ENCODE measurements at places on chromosomes 7 and 10.

DNA sequence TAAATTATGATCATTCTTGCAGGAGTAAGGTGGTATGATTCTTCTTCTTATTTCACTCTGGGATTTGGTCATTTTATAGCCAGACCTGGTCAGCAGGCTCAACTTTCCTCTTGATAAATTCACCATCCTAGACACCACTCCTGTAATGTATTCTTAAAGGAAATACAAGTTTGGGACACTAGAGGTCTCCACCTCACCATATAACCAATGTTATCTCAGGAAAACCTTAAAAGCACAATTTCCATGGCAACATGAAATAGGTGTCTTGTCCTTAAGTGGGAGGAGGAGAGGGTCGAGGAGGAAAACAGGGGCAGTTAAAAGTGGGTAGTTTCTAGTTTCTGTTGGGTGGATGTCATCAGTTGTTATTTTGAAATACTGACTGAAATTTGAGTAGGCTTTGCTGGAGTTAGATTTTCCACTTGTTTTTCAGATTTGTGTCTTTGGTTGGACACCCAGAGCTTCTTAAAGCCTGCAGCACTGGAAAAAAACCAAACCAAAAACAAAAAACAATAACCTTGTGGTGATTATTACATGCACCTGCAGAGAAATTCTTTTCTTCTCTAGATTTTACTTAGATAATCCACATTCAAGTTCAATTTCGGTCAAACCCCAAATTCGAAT, 163.1 kb downstream of the PRKCQ start:
- DNase-seq, result no peak

DNA sequence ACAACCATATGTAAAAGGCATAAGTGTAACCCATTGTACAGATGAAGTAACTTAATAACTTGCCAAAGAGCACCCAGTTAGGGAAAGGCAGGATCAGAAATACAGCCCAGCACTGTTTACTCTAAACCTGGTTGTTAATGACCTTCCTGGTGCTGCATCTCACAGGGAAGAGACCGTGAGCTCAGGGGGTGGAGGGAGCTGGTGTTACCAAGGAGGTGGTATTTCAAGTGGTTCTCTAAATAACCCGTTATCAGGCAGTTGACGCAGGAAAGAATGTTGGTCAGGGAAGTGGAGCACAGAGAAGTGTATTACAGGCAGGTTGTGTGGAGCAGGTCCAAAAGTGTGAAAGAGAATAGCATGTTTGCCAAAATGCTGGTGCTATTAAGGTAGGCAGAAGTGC, 4.4 kb upstream of the ST7 start:
- no peak for DNase-seq

DNA sequence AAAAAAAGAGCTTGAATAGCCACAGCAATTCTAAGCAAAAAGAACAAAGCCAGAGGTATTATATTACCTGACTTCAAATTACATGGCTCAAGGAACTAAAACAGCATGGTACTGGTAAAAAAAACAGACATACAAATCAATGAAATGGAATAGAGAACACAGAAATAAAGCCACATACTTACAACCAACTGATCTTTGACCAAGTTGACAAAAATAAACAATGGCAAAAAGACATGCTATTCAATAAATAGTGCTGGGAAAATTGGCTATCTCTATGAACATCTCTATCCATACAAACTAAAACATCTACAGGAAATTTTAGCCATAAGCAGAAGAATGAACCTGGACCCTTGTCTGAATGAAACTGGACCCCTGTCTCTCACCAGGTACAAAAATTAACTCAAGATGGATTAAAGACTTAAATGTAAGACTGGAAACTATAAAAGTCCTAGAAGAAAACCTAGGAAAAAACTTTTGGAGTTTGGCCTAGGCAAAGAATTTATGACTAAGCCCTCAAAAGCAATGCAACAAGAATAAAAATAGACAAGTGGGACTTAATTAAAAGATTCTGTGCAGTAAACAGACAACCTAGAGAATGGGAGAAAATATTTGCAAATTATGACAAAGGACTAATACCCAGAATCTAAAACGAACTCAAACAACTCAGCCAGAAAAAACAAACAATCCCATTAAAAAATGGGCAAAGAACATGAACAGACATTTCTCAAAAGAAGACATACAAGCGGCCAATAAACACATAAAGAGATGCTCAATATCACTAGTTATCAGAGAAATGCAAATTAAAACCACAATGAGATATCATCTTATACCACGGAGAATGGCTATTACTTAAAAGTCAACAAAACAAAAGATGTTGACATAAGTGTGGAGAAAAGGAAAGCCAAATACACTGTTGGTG, 72.8 kb upstream of the DDC start:
- no peak for DNase-seq

DNA sequence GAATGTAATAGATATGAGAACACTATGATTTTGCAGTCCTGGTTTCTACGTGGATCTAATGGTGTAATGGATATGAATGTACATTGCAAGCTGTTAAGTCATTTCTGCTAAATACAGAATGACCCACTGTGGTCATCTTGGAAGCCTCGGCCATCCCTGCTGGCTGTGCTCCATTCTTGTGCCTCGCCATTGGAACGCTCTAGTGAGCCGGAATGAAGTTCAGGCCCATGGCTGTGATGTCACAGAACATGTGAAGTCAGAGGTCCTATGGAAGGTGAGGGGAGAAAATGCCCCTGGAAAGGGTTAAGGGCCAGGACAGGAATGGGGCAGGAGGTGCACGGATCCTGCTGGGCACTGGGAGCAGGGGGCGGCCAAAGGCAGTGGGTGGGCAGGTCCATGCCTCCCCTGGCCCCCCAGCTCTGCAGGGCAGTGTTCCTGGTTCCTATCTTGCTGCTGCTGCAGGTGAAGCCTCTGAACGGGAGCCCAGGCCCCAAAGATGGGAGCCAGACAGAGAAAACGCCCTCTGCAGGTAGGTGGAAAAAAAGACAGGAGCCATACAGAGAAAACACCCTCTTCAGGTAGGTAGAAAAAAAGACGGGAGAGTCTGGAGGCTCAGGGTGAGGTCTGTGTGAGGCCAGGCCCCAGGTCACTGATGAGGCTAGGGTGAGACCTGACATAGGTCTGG, at the start of gene LLCFC1:
Gene LLCFC1, plus strand, starts transcription at position 259 of the 685 bp plus-strand sequence. Its CDS starts 138 bp downstream, at position 397.
- DNase-seq, result no peak

DNA sequence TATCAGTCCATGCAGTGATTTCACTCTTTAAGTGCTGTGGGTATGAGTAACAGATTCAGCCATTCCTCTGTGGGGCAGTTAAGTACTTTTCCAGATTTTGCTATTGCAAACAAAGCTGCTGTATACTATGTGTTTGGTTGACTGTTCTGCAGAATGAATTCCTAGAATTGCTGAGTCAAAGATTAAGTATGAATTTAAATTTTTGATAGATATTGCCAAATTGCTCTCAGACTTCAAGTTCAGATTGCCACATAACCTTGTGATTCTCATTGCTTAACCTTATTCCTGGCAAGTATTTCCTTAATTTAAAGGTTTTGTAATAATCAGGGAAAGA, 21.6 kb upstream of the SAR1A start:
- no peak for DNase-seq

DNA sequence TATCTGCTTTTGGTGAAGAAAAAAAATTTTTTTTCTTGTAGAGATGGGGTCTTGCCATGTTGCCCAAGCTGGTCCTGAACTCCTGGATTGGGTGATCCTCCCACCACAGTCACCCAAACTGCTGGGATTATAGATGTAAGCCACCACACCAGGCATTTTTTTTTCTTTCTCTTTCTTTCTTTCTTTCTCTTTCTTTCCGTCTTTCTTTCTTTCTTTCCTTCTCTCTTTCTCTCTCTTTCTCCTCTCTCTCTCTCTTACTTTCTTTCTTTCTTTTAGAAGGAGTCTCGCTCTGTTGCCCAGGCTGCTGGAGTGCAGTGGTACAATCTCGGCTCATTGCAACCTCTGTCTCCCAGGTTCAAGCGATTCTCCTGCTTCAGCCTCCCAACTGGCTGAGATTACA, 3.5 kb upstream of the UBE2D4 start:
- no peak for DNase-seq

- DNase-seq, result no peak
Measured at GRCh38 chr7:51299391-51300133, 17.0 kb downstream of the COBL start.

DNA sequence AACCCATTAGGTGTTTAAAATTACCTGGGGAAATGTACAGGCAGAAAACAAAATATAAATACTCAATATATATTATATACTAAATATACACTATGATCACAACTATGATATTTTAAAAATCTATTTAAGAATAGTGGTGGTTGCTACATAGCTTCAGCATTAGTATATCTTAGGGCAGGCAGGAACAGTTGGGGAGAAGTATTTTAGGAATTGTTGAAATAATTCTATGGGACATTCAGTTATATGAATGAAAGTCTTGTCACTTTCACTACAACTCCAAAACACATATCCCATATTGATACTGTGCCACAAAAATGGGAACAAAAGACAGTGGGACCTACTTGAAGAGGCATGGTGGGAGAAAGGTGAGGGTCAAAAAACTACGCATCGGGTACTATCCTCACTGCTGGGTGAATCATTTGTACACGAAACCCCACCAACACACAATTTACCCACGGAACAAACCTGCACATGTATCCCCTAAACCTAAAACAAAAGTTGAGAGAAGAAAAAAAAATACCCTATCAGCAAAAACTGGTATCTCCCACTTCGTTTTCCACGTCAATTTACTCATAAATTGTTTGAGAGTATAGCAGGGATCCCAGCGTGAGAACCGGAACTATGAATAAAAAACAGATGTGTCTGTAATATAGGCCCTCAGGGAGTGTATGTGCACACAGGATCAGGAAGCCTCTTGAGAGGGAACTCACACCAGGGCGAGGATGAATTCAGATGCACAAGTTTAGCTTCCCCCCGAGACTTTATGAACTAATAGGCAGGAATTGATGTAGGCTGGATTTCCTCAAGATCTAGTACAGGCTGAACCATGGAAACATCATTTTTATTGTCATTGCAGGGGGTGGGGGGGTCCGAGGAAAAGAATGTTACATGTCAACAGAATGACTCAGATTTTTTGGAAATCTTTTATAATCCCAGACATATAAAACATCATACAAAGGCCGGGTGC, 16.2 kb downstream of the SLC16A12 start:
- DNase-seq, result no peak

DNA sequence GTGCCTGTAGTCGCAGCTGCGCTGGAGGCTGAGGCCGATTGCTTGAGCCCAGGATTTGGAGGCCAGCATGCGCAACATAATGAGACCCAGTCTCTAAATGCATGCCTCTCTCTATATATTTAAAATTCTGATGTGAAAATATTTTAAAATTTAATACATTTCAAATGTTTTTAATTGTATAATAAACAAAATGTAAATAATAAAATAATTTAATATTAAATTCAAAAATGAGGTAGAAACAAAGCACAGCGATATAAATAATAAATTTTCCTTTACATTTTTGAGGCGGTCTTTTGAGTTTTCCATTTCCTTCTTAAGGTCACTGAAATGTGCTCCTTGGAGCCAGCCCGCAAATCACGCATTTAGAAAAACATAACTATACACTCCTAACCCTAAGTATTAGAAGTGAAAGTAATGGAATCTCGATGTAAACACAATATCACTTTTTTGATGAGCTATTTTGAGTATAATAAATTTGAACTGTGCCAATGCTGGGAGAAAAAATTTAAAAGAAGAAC, 523 bp upstream of the CDK1 start:
- DNase-seq, result no peak

- no peak for DNase-seq
Measured at GRCh38 chr10:31847515-31847914, 81.1 kb downstream of the ARHGAP12 start.

GRCh38 chr10:123154711-123155505, 706 bp downstream of the BUB3 start:
- DNase-seq, result peak; percentile 44

GRCh38 chr7:141568227-141568626, 17.0 kb downstream of the AGK start:
- no peak for DNase-seq

GRCh38 chr7:142513178-142513955, 235.9 kb upstream of the PRSS1 start:
- no peak for DNase-seq

DNA sequence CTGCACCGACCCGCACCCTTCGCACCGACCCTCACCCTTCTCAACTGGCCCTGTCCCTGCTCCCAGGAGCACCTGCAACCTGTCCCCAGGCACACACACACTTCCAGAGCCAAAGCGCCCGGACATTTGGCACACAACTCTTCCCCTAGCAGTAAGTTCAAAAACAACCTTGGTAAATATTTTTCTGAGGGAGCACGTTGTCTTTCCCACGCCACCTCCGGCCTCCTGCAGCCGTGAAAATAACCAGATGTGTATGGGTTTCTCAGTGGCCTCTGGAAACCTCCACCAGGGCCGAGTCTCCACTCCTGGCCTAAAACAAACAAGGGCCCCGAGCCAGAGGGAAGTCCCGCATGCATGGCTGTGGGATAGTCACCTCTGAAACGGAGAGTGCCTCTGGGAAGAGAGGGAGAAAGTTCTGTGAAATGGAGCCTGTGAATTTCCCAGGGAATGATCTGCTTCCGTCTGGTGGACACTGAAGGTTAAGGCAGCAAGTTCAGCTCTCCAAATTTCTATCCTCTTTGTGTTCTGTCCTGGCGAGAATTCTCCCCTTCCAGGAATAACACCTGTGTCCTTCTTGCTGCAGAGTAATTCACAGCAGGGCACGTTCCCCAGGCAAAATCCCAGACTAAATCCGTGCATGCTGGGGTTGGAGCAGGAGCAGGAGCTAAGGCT, 15.8 kb downstream of the PODXL start:
- no peak for DNase-seq

DNA sequence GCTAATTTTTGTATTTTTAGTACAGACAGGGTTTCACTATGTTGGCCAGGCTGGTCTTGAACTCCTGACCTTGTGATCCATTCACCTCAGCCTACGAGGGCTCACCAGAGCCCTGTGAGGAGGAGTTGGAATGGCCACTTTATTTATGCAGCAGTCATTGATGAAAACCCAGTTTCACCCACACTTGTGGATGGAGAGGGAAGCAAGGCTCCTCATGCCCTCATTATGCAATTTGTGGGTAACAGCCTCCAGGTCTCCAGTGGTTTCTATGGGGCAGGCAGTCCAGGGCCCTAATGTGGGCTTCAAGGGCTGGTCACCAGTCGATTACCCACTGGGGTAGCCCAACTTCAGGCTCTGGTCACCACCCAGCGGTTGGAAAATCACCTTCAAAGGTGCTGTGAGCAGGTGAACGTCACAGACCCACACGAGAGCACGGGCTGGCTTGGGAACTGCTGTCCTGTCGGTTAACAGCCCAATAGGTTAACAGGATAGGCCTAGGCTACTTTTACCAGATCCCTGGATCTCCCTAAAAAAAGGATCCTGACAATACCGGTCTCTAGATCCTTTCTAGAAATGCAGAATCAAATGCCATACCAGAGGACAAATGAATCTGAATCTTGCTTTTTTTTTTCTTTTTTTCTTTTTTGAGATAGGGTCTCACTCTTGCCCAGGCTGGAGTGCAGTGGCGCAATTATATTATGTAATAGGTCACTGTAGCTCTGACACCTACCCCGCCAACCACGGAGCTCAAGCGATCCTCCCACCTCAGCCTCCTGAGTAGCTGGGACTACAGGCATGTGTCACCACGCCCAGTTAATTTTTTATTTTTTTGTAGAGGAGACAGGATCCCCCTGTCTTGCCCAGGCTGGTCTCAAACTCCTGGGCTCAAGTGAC, 97.8 kb downstream of the SLC37A3 start:
- no peak for DNase-seq
